Esophagus mucosa (tissue), 1 donor: ENCODE measurements at places on chromosomes 1 and 21. TPM values are rescaled to one million over a fixed set of nuclear protein-coding genes. Genes with fewer than 3 reads are reported as not detected.

- ATAC-seq, result no peak
Observed at GRCh38 chr1:197284325-197284724, 16.3 kb downstream of the CRB1 start.

DNA sequence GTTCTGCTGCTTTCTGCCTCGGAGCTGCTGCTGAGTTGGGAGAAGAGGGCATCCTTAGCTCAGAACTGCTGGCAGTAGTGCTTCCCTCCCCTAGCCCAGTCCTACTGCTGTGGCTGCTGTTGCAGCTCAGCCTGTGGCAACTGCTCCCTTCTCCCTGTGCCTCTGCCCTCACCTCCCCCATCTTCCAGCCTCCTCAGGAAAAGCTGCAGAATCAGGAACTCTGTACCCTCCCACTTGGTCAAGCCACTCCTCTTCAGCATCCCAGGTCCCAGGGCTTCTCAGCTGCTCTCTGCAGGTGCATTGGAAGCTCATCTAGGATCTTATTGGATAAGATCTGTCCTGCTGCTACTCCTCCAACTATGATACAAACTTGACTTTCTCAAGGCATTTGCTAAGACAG, 316.7 kb downstream of the BRINP2 start:
- ATAC-seq, result no peak

- ATAC-seq, result no peak
Observed at GRCh38 chr1:26404641-26405040, 6.0 kb upstream of the LIN28A start.

- no peak for ATAC-seq
Observed at GRCh38 chr1:2606396-2606880, 19.9 kb downstream of the PRXL2B start.

The FCAMR gene
- 0.08 TPM for total RNA-seq

- ATAC-seq, result no peak
Observed at GRCh38 chr1:5239911-5240310, 585.5 kb downstream of the AJAP1 start.

GRCh38 chr1:242877229-242877628, 352.7 kb upstream of the PLD5 start:
- ATAC-seq, result no peak

GRCh38 chr1:214550857-214551435, 456 bp downstream of the PTPN14 start:
- peak; percentile 4 for ATAC-seq

GRCh38 chr1:48654606-48655210, 122.0 kb downstream of the BEND5 start:
- no peak for ATAC-seq

DNA sequence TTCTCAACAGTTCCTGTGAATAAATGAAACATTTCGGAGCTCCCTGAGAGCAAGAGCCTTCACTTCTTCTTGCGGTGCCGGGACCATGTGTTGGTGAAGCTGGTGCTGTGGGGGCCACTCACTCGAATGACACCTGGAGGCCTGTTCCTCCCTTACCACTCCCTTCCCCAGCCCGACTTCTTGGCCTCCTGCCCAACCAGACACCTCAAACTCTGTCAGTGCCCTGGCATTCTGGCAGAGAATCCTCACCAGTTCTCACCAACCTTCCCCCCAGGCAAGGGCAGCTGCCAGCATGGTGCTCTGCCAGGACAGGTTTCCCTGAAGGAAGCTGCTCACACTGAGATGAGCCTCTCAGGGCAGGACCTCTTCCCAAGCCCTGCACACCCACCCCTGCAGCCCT, 68.3 kb downstream of the MPZL1 start:
- ATAC-seq, result peak; percentile 84

The CNR2 gene
- total RNA-seq, result 0.12 TPM

DNA sequence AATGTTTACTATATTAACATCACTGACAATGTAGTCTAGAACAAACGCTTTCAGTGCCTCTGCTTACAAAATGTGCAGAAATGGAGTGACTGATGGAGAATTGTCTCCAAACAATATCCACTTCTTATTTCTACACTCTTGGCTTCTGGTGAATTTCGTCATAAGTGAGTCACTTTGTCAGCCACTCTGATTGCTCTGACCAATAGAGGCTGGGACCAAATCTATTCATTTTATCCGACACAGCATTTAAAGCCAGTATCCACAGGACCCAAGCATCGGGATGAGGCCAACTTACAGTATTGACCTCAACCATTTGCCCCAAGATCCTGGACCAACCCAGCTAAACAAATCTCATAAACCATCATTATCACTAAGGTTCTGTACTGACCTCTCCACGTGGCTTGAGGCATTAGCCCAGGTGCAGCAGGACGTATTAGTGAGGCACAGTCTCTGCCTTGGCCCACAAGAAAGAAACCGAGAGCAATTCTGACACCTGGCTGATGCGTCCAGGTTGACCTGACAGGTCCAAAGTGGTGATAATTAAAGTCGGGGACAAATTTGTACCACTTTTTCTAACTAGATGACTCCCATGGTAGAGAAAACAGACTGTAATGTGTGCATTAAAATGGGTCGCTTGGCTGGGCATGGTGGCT, 53.3 kb upstream of the ERO1B start:
- ATAC-seq, result no peak

DNA sequence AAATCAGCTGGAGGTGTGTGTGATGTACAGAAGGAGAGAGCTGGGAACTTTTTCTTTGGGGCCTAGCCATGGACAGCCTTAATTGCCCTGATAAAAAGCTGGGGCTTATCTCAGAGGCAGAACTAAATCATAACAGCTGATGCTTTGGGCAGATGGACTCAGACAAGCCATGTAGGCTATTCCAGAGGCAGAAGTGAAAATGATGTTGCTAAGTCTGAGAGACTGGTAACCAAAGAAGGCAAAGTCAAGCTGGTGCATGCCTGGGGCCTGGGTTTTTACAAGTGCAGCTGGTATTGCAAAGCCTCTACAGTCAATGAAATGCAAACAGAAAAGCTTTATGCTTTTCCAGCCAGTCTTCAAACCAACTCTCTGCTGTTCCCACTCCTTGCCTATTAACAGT, 39.0 kb upstream of the LMX1A start:
- no peak for ATAC-seq

The RHD gene
- not detected for total RNA-seq

DNA sequence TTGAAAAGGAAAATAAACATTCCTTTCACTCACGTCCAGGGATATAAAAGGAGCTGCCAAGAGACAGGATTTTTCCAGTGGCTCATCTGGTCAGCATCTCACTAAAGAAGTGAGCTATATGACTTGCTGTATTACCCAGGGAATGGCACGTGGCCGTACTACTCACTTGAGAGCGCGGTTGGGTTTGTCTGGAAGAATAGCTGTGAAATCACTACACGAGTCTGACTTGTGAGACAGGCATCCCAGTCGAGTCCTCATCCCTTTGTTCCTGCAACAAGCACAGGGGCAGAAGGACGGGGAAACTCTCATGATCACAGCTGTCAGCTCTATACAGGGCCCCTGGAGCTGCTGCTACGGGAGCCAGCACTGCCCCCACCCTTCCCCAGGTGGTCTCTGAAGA, 17.7 kb downstream of the RGS8 start:
- ATAC-seq, result no peak

DNA sequence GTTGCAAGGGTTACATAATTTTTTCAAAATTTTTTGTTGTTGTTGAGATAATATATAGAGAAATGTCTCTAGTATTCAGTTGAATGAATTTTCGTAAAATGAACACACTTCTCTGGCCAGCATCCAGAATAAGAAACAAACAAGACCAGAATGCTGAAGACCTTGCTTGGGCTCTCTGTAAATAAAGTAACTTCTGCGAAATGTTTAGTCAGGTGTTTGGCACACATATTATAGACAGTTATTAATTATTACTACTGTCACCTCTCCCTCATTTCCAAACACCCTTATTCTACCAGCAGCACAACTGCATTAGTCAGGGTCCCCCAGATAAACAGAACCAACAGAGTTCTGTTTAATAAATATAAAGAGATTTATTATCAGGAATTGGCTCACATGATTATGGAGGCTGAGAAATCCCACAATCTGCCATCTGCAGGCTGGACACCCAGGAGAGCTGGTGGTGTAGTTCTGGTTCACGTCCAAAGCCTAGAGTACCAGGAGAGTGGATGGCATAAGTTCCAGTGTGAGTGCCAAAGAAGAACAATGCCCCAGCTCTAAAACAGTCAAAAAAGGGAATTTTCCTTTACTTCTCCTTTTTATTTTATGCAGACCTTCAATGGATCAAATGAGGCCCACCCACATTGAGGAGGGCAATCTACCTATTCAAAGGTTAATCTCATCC, 44.1 kb upstream of the KCND3 start:
- ATAC-seq, result no peak

DNA sequence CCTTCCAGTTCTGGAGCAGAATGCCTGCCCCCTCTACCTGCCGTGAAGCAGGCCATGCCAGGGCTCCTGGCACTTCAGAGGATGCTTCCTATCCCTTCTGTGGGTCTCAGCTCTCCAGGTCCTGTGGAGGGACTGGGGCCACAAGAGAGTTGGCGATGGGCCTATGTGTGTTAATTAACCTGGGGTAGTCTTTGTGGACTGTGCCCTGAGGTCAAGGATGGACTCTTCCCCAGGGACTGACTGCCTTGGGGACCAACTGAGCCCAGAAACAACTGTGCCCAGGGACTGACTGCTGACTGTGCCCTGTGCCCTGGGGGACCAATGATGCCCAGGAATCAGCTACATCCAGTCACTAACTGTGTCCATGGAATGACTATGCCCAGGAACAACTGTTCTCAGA, 37.5 kb upstream of the POU3F1 start:
- ATAC-seq, result no peak

DNA sequence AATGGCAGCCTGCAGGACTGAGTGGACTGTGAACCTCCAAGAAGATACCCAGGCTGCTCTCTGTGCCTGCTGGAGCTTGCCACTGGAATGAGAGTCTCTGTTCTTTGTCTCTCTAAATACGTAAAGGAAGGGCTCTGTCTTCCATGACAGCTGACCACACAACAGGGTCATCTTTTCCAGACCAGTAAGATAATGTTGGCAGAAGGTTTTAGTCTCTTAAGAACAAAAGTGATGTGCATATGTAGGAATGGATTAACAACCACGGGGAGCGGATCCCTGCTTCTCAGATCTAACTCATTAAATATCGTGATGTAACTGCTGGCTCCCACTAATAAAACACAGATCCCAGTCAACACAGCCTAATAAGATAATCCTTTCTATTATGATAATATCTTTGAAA, 67.5 kb downstream of the MAP10 start:
- no peak for ATAC-seq

DNA sequence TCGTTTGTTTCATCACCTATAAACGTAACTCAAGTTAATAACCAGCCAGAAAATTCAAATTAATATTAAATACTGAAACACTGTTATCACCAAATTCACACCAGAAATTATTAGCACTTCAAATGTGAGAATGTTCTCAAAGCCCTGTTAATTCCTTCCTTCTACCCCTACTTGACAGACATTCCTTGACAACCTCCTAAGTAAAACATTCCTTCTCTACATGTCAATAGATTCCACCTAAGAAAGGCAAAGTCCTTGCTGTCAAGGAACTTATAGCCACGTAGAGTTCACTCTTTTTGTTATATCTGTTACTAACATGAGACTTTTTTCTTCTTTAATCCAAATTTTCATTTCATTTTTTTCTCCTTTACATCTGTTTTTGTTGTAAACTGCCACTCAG, 441.5 kb downstream of the SMYD3 start:
- ATAC-seq, result no peak

GRCh38 chr1:33573661-33574060, 101.2 kb downstream of the ZSCAN20 start:
- ATAC-seq, result no peak

- no peak for ATAC-seq
Observed at GRCh38 chr1:55706397-55706796, 491.2 kb upstream of the USP24 start.

- ATAC-seq, result no peak
Observed at GRCh38 chr1:117657949-117658660, 52.3 kb downstream of the TENT5C start.

The FAM72B gene
- 2.1 TPM for total RNA-seq

DNA sequence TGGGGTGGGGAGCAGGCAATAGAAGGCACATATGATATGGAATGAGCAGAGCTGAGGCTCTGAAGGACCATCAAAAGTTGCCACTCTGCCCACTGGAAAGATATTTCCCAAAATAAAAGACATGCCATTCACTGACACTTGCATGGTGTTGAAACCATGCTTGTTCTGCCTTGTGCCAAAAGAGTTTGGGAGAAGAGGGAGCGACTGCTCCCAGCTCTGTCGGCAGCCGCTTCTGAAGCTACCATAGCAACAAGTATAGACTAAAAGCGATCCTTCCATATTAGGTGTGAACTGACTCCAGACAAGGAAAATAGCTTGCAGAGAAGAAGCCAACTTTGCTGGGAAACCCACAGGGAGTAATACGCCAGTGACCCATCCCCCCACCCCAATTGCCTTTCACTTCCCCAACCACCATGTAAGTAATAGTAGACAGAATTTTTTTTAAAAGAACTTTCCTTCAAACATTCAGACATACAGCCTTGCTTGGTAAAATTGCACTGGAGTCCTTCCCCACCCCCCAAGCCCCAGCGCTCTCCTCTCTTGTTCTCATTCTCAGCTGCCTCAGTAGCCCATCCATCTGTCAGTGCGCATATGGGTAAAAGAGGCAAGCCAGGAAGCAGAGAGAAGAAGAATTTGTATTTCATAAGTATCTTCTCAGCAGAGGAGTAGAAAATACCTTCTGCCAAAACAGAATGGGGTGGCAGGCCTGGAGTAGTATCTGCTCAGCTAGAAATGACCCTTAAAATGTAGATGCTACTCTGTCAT, 263.7 kb downstream of the OMA1 start:
- no peak for ATAC-seq

DNA sequence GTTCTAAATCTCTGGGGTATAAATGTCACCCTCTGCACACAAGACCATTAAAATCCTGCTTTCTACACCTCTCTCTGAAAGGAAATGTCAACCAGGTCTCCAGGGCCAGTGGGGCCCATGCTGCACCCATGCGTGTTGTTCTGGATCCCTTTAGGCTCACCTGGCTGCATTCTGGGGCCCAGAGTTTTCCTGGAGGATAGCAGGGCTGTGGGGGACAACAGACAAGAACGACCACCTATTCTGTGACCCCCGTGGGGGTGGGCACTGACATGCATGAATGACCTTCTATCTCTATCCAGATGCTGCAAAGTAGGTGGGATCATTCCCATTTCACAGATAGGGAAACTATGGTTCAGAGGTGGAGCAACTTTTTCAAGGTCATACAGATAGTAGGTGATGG, 41.6 kb downstream of the TNNT2 start:
- no peak for ATAC-seq
